ENCODE measurements at places on chromosomes 3 and 15.

DNA sequence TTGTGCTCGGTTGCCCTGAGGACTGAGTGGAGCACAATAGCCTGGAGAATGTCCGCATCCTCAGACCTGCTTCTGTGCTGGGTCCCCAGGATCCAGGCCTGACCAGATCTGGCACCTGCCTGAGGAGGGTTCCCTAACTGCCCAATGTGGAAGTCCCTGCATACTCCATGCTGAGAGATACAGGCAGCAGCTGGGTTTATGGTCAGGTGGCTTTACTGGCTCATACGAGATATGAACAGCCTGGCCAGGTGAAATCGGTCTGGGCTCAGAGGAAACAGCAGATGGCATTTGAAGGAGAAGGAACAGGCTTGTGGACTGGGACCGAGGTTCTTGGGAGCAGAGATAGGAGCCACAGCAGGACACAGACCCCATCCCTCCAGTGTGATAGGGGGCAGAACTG lies 18.2 kb upstream of the KIF23 start:
- no peak for DNase-seq

DNA sequence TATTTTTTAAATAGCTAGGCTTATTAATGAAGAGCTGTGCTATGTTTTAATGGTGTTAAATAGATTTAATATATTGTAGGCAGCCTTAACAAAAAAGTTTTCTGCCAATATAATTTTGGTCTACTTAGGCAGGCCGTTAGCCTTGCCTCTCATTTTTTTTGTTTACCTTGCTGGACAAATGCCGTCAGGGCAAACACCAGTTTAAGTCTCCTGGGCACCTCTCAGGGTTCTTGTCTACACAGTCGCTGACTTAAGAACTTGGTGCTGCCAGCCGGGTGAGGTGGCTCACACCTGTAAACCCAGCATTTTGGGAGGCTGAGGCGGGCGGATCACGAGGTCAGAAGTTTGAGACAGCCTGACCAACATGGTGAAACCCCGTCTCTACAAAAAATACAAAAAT lies 153.3 kb downstream of the ULK4 start:
- no peak for DNase-seq

GRCh38 chr3:143896486-143896885 lies 48.2 kb upstream of the SLC9A9 start:
- DNase-seq = no peak

- DNase-seq = no peak
Measured at GRCh38 chr3:28224430-28224829, 17.0 kb upstream of the CMC1 start.

- DNase-seq = no peak
Measured at GRCh38 chr3:24006-24405, 172.6 kb upstream of the CHL1 start.
